ENCODE measurements at places on chromosomes 16 and 17.
A peak's percentile ranks its signal among the peaks of the same experiment; 100 is the strongest.

GRCh38 chr17:73371836-73372235 lies 60.0 kb upstream of the CDC42EP4 start:
- no peak for DNase-seq

- peak; percentile 51 for DNase-seq
Observed at GRCh38 chr16:22192261-22193062, 13.6 kb upstream of the EEF2K start.

DNA sequence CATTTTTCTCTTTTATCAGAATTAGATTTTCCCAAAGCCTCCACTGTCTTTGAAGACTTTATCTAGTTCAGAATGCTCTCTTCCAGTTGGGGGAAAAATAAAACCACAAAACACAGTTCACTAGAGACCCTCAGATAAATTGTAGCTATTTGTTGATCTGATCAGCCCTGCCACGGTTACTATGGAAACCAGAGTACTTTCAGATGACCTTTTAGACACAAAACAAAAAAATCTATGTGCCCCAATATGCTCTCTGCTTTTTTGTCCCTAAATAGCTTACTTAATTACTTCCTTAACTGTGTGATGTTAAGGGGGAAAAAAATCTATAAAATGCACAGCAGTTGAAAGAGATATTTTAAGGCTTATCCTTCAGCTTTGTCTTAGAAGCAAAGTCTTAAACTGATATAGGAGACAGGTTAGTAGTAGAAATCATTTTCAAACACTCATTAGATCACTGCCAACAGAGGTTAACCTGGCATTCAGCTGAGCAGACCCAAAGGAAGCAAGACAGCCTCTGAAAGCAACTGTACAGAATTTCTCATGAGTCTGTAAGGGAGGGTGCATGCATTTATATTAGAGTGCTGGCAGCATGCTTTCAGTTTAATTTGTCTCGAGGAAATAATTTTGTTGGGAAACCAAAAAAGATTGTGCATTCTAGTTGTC lies 129.9 kb upstream of the CACNG5 start:
- no peak for DNase-seq

- no peak for DNase-seq
Observed at GRCh38 chr17:37148156-37148555, 199.4 kb downstream of the AATF start.

- DNase-seq = no peak
Observed at GRCh38 chr17:13036751-13037150, 18.9 kb upstream of the ELAC2 start.

DNA sequence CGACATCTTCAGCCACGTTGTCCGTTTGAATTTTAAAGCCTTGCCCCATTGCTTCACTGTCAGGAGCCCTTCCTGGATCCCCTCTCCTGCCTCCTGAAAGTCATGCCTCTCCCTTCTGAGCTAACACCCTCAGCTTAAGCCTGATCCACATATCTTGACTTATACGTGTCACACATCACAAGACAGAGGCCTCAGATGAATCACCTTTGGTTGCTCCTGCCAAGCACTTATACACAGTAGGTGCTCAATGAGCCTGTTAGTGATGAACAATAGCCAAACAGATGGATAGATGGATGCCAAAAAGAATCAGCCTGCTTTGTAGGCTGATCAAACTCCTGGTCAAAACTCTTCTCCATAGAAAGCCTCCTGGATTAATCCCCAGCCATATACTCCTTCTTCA lies 31.8 kb downstream of the PITPNM3 start:
- DNase-seq = no peak

GRCh38 chr17:15456972-15457722 lies 10.3 kb downstream of the CDRT4 start:
- no peak for DNase-seq

DNA sequence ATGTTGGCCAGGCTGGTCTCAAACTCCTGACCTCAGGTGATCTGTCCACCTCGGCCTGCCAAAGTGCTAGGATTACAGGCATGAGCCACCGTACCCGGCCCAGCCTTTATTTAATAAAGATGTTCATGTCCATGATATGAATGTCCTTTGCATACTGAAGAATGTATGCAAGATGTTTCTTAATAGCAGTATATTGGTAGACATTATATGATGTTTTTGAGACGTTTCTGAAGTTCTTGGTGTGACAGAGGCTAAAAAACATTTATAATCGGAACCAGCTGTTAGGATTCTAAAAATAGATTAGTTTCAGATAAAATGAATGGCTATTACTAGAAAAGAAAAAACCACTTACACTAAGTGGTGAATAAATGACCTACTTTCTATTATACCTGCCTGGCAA lies 11.8 kb downstream of the PDZD9 start:
- no peak for DNase-seq

GRCh38 chr17:78249818-78250806 lies 18.7 kb downstream of the TMEM235 start:
- no peak for DNase-seq

- no peak for DNase-seq
Observed at GRCh38 chr16:87295259-87295658, 21.9 kb downstream of the C16orf95 start.

DNA sequence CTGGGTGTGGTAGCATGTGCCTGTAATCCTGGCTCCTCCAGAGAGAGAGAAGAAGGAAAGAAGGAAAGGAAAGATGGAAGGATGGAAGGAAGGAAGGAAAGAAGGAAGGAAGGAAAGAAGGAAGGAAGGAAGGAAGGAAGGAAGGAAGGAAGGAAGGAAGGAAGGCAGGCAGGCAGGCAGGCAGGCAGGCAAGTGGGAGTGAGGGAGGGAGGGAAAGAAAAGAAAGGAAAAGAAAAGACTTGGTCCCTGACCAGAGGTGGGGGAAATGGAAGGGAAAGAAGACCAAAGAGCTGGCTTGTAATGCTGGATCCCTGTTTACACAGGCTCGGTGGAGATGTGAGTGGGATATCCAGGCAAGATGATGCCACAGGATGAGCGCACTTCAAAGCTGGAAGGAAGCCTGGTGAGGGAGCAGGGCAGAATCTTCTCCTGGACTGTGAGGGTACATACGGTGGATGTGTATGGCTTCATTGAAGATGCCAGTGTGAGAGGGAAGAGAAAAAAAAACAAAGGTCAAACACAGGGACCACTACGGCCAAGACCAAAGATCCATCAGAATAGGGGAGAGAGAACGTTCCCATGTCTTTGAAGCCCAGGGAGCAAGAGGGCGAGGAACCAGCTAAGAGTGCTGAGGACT lies 2.1 kb downstream of the CES1 start:
- DNase-seq = no peak

DNA sequence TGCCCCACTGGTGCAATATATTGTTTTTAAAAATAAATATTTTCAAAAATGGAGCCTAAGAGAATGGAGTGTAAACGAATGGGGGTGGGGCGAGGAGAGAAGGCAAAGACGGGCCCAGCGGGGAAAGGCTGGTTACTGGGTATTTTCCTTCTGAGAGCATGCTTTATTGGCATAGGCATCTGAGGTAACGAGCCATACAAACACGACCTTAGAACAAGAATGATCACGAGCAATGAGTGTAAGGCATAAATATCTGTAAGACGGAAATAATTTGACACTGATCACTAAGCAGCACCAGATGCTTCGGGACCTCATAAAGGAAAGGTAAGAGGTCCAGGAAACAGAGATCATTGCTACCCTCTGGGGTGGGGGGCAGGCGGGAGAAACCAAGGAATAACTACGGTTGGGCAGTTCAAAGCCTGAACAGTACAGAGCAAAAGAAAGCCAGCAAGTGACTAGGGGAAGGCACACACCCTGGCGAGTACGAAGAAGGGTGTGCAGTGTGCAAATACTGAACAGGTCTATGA lies 959 bp downstream of the SSH2 start:
- no peak for DNase-seq

All from activated CD4-positive, alpha-beta T cell treated with anti-CD3 and anti-CD28 coated beads for 24 hours (primary cell).